ENCODE measurements at places on chromosomes 6 and 20.

DNA sequence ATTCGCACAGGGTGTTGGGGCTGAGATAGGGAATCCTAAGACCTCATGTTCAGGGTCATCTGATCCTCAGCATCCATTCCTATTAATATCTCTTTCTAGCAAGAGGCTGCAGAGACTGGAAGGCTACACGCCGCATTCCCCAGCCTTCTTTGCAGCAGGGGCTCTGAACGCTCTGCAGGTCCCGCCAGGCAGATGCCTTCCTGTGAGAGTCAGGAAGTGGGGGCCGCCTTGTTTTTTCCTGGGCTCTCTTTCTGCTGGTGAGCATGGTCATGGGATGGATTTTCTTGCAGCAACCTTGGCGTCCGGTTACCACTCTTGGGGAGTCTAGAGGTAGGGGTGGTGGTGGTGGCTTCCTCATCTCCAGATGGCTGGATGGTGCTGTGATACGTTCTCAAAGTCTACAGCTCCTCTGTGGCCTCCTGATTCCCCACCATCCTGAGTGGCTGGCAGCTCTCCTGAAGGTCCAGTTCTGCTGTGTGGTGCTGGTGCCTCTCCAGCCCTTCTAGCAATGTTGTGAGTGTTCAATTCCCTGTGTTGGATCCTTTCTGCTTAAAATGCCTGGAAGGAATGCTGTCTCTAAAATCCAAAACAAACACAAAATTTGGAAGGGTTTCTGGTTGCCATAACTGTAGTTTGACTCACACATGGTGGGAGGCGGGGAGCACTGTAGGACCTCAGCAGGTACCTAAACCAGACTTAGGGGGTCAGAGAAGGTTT, 111.9 kb downstream of the CEBPB start:
- no peak for DNase-seq

DNA sequence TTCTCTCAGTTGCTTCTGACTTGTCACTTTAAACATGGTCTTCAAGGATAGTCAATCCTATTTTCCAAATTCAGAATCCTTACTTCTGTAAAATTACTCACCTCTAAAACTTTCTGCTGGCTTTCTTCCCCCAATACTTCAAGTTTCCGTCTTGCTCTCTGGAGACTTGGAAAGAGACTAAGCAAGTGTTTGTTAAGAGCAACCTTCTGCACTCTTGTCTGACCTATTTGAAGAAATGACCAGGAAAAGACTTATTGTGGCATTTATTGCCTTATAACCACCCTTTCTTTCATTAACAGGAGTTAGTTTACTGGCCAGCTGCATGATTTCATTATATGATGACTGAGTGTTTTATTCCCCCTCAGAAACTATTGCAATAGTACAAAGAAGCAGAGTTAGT, 181.0 kb downstream of the TBC1D7 start:
- no peak for DNase-seq

GRCh38 chr20:61125546-61126180, 126.4 kb upstream of the CDH4 start:
- no peak for DNase-seq

GRCh38 chr6:143811501-143812157, 31.5 kb upstream of the LTV1 start:
- no peak for DNase-seq

DNA sequence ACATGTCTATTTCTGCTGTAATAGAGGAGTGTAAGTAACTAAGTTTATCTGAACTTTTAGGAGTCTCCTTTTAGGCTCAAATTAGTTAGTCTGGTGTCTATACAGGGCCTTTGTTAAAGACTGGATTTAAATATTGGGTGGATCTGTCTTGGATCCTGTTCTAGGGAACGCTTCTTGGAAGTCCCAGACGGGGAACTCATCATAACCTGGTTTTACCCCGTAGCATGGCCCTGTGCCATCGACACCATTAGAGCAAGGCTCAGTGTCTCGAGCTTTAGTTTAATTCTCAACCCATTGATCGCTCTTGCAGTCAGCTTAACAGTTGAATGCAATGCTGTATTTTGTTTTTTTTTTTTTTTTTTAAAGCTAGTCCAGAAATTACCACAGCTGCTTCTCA, 89.9 kb downstream of the CARMIL1 start:
- DNase-seq: no peak

DNA sequence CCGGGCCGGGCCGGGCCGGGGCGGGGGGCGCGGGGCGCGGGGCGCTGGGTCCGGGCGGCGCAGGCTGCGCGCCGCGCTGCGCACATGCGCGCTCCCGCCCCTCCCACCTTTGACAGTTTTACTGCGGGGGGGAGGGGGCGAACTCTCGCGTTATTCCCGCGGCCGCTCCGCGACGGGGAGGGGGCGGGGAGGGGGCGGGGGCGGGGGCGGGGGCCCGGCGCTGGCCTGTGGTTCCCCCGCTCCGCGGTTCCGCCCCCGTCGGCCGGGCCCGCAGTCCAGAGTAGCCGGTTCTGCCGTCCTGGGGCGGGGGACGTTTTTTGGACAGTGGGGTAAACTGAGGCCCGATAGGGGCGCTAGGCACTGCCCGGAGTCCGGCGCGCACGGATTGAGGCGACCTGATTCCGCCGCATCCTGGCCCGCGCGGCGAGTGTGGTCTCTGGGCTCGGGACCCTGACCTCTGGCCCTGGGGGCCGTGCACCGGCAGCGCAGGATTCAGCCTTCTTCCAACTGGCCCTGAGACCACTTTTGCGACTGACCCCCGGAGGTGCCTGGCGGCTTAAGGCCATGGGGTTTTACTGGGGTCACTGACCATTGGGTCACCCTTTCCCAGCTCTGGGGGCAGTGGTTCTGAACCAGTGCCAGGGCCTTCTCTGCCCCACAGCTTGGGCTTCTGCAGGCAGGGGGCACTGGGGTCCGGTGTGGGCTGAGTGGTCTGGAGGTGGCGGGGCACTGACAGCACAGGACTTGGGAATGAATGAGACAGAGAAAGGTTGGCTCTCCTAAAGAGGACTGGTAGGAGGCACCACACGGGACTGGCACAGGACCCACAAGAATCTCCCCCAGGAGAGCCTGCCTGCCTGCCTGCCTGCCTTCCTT, at the start of gene ZNF512B:
Gene ZNF512B (minus strand): TSS at position 93 of the 876 bp plus-strand sequence. CDS start 1,980 bp downstream, outside the sequence.
- DNase-seq: peak; percentile 34

DNA sequence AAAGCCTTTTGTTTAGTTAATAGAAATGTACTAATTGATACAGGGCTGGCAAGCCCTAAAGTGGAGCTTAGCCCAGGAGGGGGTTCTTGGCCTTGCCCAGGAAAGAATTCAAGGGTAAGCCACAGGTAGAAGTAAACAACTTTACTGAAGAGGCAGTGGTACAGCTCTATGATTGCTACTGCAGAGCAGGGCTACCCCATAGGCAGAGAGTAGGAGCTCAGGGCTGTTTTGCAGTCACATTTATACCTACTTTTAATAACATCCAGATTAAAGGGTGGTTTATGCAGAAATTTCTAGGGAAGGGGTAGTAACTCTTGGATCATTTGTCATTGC, 680.4 kb upstream of the GJE1 start:
- DNase-seq: no peak

GRCh38 chr20:59678288-59678687, 73.9 kb downstream of the PHACTR3 start:
- no peak for DNase-seq

- no peak for DNase-seq
These were observed 2.2 kb upstream of the OXT start for GRCh38 chr20:3068986-3069900.

GRCh38 chr6:84866715-84867114, 102.3 kb upstream of the TBX18 start:
- no peak for DNase-seq

DNA sequence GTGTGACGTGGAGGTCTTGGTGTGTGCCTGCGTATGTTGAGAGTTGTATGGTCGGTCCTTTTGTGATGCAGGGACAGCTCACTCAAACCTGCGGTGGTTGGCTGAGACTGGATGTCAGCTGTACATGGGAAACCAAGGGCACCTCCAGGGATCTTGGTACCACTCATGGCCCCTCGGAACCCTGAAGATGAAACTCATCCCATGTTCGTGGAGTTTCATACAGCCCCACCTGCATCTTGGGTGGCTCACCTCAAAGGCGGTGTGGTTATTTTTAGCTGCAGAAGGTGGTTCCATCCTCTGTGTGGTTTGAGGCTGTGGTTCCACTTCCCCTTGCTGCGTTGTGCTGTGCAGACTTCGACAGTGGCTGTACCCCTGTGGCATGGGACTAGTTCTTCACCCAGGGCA, 52.6 kb upstream of the SLC22A1 start:
- DNase-seq: peak; percentile 10

DNA sequence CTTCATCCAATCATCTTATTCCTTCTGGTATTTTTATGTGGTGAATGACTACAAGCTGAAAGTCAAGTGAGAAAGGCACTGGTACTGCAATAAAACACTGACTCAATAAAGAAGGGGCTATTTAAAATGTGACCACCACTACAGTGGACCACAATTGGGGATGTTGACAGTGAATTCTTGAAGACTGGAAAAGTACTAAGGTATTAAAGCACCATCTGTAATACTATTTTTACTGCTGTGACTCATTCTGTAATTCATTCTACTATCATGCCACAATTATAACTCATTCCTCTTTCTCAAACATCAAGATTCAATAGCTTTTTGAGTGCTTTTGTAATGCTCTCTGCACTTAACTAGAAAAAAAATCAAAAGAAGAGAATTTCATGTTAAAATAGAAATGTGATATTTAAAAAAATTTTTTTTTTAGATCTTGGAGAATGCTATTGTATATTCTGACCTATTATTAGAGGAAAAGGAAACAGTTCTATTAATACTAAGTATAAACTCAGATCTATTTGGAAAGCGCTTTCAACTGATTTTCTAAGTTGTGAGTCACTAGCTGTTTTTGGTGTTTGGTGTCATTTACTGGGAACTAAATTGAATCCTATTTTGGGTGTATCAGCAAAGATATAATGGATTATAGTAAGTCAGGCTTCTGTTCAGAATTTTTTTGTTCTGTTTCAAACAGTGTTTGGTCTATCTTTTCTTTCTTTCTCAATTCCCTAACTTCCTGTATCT, 104.7 kb upstream of the TMEM170B start:
- DNase-seq: no peak

DNA sequence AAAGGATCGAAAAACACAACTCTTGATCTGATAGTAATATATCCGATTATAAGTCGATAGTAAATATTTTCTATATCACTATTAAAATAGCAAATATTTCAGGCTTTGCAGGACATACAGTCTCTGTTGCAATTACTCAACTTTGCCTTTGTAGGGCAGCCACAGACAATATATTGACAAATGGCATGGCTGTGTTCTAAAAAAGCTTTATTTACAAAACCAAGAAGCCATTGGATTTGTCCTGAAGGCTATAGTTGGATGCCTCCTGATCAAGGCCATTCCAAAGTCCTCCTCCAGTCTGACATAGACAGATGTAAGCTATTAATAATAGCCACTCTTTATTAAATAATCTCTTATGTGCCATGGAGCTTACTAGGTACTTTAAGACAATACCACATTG, 5.9 kb downstream of the OCSTAMP start:
- DNase-seq: no peak

GRCh38 chr6:30216096-30216495, 2.9 kb upstream of the TRIM26 start:
- no peak for DNase-seq

- DNase-seq: no peak
These were observed 19.8 kb downstream of the IBTK start for GRCh38 chr6:82227770-82228169.

DNA sequence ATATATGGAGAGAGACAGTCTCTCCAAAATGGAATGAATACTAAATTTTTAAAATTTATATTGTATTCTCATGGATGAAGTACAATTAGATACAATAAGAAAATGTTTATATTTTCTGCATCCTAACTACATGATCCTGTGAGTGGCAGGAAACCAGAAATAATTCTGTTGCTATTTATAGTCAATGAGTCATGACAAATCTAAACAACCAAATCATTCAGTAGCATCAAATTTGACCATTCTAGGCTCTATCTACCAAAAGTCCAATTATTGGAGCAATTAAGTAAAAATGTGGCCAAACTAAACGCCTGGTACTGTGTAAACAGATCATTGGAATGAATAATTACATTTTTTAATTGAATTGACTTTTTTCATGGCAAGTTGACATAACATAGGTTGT, 959.8 kb downstream of the EPHA7 start:
- no peak for DNase-seq

DNA sequence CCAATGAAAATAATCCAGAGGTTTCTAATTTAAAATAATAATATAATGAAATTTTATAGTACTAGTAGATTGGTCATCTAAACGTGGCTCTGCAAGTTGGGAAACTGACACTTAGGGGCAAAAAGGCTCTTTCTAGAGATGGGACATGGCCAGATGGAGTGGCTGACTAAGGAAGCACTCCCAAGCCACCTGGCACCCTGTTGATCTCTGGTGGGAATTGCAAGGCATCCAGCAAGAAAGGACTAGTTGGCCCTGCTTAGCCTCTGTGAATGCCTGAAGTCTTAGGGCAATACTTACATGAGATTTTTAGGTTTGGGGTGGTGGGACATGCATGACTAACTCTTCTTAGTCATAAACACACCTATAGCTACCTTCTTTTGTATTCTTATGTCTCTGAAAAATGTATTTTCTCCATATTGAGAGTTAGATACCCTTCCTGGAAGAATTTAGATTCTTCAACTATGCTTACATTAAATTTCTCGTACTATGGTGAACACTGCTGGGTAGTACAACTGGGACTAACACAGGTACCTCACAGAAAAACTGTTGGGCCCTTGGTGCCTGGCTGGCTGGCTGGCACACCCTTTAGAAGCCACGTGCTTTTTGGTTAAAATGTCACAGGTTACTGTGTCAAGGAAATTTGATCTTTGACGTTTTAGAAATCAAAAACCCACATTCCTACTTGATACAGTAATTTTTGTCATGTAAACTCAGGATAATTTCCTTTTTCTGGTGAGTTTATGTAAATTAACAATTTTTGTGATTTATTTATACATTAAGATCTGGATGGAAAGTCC, 25.0 kb upstream of the SH3BGRL2 start:
- DNase-seq: no peak

Data from stimulated activated CD8-positive, alpha-beta memory T cell treated with anti-CD3 and anti-CD28 coated beads, Interleukin-15, amount 100 ng/mL, for 48 hours (primary cell).